ENCODE measurements at places on chromosomes 4 and X.
A peak's percentile ranks its signal among the peaks of the same experiment; 100 is the strongest.

DNA sequence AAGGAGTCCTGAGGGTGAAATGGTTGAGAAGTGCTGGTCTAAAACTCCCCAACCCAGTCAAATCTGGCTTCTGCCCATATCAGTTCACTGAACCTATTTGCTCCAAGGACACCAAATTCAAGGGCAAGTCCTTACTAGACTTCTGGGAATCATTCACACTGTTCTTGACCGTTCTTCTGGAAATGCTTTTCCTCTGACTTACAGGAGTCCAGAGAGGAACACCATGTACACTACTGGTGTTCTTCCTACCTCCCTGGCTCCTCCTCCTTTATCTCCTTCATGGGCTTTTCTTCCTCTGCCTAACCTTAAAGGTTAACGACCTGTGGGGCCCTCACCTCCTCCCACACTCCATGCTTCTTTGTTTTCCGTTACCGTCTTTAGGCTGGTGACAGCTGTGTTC, 281.3 kb downstream of the FRMPD4 start:
- DNase-seq, result no peak

DNA sequence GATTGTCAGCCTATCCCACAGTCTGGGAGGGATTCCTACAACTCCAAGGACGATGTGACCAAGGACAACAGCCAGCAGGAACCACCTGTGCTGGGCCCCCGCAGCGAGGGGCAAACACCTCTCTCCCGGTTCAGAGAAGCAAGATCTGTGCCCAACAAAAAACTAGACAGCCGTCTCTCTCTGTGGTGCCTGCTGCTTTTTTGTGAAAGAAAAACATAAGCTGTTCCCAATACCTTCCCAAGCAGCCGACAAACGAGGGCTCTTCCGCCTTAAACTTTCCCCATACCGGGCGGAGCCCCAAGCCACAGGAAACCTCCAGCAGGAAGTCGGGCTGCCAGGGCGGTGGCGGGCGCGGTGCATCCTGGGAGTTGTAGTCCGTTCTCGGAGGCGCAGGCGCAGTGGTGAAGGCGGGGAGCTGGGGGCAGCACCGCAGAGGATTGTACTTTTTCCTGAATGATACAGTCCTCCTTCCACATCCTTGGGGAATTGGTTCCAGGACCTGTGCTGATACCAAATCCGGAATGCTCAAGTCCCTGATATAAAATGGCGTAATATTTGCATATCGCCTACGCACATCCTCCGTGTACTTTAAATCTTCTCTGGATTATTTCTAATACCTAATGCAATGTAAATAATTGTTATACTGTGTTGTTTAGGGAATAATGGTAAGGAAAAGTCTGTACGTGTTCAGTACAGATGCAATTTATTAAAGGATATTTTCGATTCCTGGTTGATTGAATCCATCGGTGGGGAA, 63.1 kb upstream of the IRF2 start:
- DNase-seq, result peak; percentile 87

- peak; percentile 22 for DNase-seq
These were observed 105.4 kb upstream of the TBC1D9 start for GRCh38 chr4:140861359-140862176.

DNA sequence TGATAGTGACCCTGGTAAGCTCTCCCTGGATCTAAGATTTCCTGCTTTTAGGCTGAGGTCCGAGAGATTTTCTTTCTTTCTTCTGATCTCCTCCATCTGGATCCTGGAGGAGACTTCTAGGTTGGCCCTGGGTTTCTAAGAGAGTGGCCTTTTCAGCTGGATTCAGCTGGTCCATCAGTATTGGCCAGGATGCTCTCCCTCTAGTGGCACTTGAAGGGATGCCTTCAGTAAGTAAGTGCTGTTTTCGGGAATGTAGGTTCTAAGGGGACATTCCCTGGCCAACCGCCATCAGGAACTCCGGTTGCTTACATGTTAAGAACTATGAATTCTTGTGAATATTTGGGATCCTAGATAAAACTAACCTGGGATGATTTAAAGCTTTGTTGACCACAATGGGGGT, 56.9 kb downstream of the SERTM2 start:
- peak; percentile 0 for DNase-seq

DNA sequence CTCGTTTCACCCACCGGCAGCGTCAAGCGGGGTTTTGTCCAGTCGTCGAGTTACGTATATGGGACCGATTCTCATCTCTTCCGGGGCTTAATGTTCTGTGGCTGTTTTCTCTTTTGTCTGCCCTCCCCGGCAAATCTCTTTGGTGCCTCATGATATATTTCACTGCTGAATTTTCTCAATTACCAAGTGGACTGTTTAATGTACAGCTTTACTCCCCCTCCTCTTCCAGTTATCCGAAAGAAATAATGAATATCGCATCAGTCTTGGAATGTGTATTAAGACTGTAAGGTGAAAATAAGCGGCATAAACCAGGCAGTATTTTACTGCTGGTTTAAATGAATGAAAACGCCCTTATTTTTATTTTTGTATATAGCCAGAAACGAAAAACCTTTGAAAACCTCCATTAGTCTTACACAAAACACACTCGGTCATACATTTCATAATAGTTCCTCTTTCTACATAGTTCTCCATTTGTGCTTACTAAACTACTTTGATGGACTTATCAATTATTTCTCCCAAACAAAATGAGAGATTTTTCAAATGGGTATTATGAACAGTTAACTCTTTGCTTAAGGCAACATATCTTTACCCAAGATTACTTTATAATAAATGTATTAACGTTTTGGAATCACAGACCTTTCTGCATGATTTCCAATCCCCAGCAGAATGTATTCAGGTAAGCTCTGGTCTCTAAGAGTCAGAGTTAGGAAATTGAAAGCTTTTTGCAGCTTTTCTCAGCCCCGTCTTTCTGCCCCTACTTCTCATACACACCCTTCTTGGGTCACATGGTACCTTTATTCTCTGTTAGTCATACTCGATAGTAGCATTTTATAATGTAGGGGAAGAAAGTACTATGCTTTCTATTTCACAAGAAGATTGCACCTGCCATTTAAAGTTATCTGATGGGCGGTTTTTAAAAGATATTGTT, 979 bp downstream of the RP2 start:
- DNase-seq, result no peak

GRCh38 chr4:37890801-37891259, at the start of gene TBC1D1:
Gene TBC1D1, plus strand, starts transcription at chr4:37891084. Its CDS starts 11,012 bp downstream, at chr4:37902096.
- no peak for DNase-seq

DNA sequence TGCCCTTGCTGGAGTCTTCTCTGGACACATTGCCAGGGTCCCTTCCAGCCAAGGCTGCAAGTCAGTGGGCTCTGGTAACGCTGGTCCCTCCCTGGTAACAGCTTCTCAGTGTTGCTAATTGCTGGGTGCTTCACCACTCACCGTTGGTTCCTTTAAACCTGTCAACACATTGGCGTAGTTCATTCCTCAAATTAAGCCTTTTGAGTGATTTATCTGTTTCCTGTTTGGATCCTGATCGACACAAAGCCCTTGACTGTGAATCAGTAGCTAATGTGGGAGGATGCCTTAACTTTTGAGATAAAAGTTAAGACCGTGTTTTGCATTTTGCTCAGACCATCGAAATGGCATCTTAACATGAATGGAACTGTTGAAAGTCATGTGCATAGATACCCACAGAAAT, 125.9 kb downstream of the AMELX start:
- DNase-seq, result no peak

DNA sequence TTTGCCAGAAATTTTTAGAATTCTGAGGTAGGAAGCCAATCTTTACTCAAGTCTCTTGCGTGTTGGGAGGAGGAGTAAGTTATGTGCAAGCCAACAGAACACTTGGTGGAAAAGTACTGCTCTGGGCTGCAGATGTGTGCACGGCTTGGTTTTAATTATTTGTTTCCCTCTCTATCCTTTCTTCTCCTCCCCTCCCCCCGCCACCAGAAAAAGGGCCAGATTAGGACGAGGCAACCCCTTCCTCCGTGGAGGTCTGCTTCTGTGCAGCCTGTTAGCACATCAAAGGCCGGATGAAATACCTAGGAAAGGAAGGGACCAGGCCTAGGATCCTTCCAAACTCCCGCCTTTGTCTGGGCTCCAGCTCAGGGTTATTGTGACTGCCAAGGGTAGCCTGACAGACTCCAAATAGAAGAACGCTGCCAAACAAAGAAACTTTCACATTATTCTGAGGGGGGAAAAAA, 1.0 kb upstream of the PGRMC1 start:
- DNase-seq, result no peak
